ENCODE measurements at places on chromosomes 3 and 15. TPM values are rescaled to one million over a fixed set of nuclear protein-coding genes. Genes with fewer than 3 reads are reported as not detected.

DNA sequence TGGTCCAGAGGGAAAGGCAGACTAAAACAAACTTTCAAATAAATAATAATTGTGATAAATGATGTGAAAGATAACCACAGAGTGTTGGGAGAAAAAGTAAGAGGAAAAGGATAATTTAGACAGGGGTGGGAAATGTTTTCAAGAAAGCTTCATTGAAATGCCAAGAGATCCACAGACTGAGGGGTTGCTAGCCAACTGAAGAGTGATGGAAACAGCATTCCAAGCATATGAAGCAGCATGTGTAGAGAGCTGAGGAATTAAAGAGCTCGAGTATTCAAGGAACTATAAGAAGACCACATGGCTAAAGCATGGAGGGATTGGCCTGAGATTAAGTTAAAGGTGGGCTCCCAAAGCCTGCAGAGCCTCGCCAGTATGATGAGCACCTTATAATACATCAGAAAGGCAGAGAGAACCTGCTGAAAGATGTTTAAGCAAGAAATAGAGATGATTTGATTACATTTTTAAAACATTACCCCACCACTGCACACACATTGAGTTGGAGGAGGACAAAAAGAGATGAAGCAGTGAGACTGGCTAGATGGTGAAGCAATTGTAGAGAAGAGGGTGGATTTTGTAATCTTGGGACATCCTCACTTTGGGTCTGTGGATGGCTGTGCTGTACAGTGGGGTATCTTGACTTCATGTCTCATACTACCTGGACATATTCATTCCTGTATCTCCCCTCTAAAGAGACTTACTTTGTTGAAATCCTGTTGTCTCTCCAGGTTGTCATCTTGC, 100.8 kb downstream of the STAC start:
- peaks cover 9% of the 10 kb centered on the region for H3K27me3 ChIP-seq
- H3K4me3 ChIP-seq, result no peak overlapping the region
- no peaks in the 10 kb centered on the region for H3K36me3 ChIP-seq
- no peak for DNase-seq

- H3K4me3 ChIP-seq, result peak overlapping the region; percentile 85
- peak overlapping the region; percentile 51 for H3K27ac ChIP-seq
- H3K27me3 ChIP-seq, result no peaks in the 10 kb centered on the region
- peak; percentile 32 for DNase-seq
These were observed 10.6 kb downstream of the XXYLT1 start for GRCh38 chr3:195260280-195260905.

DNA sequence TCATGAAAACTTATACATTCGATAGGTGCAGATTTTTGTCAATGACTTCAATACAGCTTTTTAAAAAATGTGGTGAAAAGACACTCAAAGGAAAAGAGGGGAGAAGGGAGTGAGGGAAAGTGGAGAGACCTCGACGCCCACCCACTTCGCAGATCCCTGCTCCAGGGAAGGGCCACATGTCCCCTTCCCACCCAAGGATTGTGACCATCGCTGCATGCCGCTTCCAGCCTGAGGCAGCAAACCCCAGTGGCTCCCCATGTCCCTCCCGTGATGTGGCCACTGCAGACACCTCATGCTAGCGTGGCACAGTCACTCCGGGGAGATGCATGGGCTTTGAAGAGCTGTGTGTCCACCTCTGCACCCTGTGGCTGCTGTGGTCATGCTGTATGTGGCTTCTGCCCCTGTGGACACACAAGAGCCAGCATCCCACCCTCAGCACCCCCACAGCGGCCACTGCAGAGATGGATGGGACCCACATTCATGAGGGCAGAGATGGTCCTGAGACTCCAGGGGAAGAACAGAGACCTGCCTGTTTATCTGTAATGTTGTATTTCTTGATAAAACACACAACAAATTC, 230.2 kb downstream of the OCA2 start:
- H3K4me3 ChIP-seq, result no peak overlapping the region
- H3K27me3 ChIP-seq, result no peaks in the 10 kb centered on the region
- DNase-seq, result no peak
- no peaks in the 10 kb centered on the region for H3K36me3 ChIP-seq

- DNase-seq, result no peak
- no peak overlapping the region for H3K4me3 ChIP-seq
- H3K4me1 ChIP-seq, result peaks cover 3% of the 10 kb centered on the region
- H3K27me3 ChIP-seq, result peaks cover 35% of the 10 kb centered on the region
These were observed 9.4 kb upstream of the TM6SF1 start for GRCh38 chr15:83098079-83098478.

- no peak for DNase-seq
- peaks cover 45% of the 10 kb centered on the region for H3K27me3 ChIP-seq
- peaks cover 20% of the 10 kb centered on the region for H3K36me3 ChIP-seq
- no peak overlapping the region for H3K4me3 ChIP-seq
- no peak overlapping the region for H3K27ac ChIP-seq
- no peaks in the 10 kb centered on the region for H3K4me1 ChIP-seq
These were observed 136.4 kb upstream of the ATP2B2 start for GRCh38 chr3:10641760-10642159.

- peak overlapping the region; percentile 94 for H3K27ac ChIP-seq
- peak overlapping the region; percentile 98 for H3K4me3 ChIP-seq
- peak; percentile 72 for DNase-seq
- no peaks in the 10 kb centered on the region for H3K27me3 ChIP-seq
These were observed 960 bp downstream of the MFN1 start for GRCh38 chr3:179348325-179349013.

DNA sequence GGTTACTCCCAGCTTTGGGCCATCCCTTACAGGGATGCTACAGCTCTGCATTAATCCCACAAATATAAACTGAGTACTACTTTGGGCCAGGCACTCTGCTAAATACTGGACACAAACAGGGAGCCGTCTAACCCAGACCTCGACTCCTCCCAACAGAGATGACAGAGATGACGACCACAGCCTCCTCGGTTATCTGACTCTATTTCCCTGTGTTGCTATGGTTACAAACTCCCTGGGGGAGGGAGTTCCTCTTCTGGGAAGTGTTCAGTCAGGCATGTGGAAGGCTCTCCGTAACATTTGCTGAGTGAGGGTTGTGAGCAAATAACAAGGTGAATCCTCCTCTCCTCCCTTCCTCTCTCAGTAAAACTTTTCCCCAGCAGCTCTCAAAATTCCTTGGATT, 6.7 kb upstream of the CMTM7 start:
- H3K4me1 ChIP-seq, result peaks cover 24% of the 10 kb centered on the region
- no peaks in the 10 kb centered on the region for H3K27me3 ChIP-seq
- no peaks in the 10 kb centered on the region for H3K36me3 ChIP-seq
- peak overlapping the region; percentile 30 for H3K4me3 ChIP-seq

DNA sequence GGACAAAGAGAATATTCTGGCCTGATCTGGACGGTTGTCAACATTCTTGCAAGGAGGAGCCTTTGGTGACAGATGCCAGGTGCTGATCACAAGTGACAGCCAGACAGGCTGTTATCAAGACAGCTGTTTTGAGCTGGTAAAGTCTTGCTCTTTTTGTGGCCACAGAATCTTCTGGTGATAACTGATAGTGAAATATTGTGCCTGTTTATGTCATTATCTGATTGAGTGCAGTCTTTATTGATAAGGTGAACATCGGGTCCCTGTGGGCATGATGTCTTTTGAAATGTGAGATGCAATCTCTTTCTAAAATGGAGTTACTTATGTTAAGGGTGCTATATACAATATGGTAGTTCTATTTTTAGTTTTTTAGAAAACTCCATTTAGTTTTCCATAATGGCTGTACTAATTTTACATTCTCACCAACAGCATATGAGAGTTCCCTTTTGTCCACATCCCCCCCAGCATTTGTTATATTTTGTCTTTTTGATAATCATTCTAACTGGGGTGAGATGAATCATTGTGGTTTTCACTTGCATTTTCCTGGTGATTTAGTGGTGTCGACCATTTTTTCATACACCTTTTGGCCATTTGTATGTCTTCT, 10.7 kb downstream of the CEP63 start:
- H3K4me1 ChIP-seq, result peaks cover 33% of the 10 kb centered on the region
- H3K27me3 ChIP-seq, result no peaks in the 10 kb centered on the region
- H3K4me3 ChIP-seq, result no peak overlapping the region
- H3K36me3 ChIP-seq, result peaks cover 40% of the 10 kb centered on the region
- no peak overlapping the region for H3K27ac ChIP-seq

DNA sequence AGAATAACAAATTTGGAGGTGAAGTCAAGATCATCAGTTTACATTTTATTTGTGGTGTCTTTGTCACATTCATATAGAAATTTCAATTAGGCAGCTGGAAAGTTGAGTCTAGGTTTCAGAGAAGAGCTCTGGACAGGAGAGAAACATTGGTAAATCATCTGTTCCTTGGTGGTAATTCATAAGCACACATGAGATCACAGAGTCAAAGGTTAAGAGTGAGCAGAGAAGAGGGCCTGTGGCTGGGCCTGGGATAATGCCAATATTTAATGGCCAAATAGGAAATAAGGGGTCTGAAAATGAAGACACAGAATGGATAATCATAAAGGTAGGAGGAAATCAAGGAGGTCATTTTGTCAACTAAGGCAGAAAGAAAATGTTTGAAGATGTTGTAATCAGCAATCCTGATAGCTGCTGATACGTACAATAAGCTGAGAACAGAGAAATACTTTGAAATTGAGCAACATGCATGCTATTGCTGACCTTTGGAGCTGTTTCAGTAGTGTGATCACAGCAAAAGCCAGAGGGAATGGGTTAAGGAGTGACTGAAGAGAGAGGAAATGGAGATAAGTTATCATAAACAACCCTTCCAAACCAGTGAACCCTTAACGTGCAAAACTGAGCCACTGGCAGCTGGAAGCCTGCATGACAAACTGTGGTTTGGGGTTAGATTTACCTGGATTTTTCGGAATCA, 692.8 kb downstream of the AGBL1 start:
- H3K27ac ChIP-seq, result no peak overlapping the region
- no peak for DNase-seq
- no peaks in the 10 kb centered on the region for H3K27me3 ChIP-seq
- no peak overlapping the region for H3K4me3 ChIP-seq

DNA sequence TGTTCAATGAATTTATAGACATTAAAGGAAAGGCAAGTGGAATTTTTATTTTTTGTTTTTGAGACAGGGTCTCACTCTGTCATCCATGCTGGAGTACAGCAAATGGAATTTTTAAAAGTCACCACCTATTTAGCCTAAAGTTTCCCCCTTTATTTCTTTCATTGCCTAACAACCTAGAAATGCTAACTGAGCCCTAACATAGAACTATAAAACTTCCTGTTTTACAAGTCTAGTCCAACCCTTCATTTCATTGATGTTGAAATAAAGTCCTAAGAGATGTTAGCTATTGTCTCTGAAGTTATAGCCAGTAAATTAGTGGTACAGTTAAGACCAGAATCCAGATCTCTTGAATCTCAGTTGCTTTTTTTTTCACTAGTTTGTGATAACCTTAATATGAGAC, 39.0 kb downstream of the MAPK6 start:
- H3K27me3 ChIP-seq, result no peaks in the 10 kb centered on the region
- H3K4me1 ChIP-seq, result no peaks in the 10 kb centered on the region
- H3K27ac ChIP-seq, result no peak overlapping the region
- peaks cover 18% of the 10 kb centered on the region for H3K36me3 ChIP-seq
- no peak overlapping the region for H3K4me3 ChIP-seq
- no peak for DNase-seq

- no peak overlapping the region for H3K27ac ChIP-seq
- no peaks in the 10 kb centered on the region for H3K4me1 ChIP-seq
- H3K27me3 ChIP-seq, result no peaks in the 10 kb centered on the region
- no peak for DNase-seq
These were observed 74.0 kb downstream of the ZIC1 start for GRCh38 chr3:147483145-147483544.

DNA sequence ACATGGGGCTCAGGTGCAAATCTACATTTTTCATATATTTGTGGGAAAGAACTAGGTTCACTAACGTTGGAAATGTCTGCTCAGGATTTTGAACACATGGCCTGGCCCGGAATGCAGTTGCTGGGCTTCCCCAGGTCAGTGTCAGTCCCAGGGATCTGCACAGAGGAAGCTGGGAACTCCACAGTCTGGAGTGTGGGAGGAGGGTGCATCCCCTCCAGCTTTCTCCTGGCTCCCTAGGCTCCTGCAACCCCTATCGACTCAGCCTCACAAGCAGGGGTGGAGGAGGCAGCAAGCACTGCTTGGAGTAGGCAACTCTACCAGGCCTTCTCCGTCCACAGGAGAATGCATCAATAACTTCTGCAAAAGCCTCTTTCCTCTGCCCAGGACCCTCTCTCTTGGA, 30.1 kb upstream of the HCN4 start:
- no peak for DNase-seq
- no peaks in the 10 kb centered on the region for H3K36me3 ChIP-seq
- H3K4me1 ChIP-seq, result no peaks in the 10 kb centered on the region
- no peak overlapping the region for H3K27ac ChIP-seq
- H3K4me3 ChIP-seq, result no peak overlapping the region
- H3K27me3 ChIP-seq, result peaks cover 31% of the 10 kb centered on the region

GRCh38 chr15:68363353-68363752, 68.6 kb downstream of the ITGA11 start:
- no peaks in the 10 kb centered on the region for H3K36me3 ChIP-seq
- H3K4me1 ChIP-seq, result peaks cover 11% of the 10 kb centered on the region
- no peak overlapping the region for H3K4me3 ChIP-seq
- H3K27ac ChIP-seq, result no peak overlapping the region

GRCh38 chr3:32392536-32393302, 1.1 kb downstream of the CMTM7 start:
- H3K4me3 ChIP-seq, result peak overlapping the region; percentile 98
- no peak for DNase-seq
- no peaks in the 10 kb centered on the region for H3K36me3 ChIP-seq
- peak overlapping the region; percentile 97 for H3K27ac ChIP-seq
- H3K27me3 ChIP-seq, result no peaks in the 10 kb centered on the region

- peaks cover 8% of the 10 kb centered on the region for H3K4me1 ChIP-seq
- H3K4me3 ChIP-seq, result no peak overlapping the region
- H3K36me3 ChIP-seq, result no peaks in the 10 kb centered on the region
These were observed 692.7 kb upstream of the GRM7 start for GRCh38 chr3:6168256-6168655.

GRCh38 chr3:138440596-138440995, 6.2 kb downstream of the ESYT3 start:
- DNase-seq, result no peak
- H3K4me1 ChIP-seq, result no peaks in the 10 kb centered on the region
- peaks cover 60% of the 10 kb centered on the region for H3K27me3 ChIP-seq
- no peak overlapping the region for H3K4me3 ChIP-seq

Gene RTP3
- not detected for polyA plus RNA-seq

Gene CCDC39
- not detected for polyA plus RNA-seq

Gene GMNC
- polyA plus RNA-seq, result not detected

Gene TMCO5A
- polyA plus RNA-seq, result not detected

Gene SLC22A13
- polyA plus RNA-seq, result 0.29 TPM

Gene ZNF80
- not detected for polyA plus RNA-seq

Gene ZPLD1
- not detected for polyA plus RNA-seq

Gene FNDC3B
- polyA plus RNA-seq, result not detected

Gene GOLGA6A
- not detected for polyA plus RNA-seq
